Central memory CD8-positive, alpha-beta T cell (primary cell): ENCODE measurements at places on chromosomes 16 and 17.

GRCh38 chr17:3754458-3755334 is 31.0 kb downstream of the HASPIN start:
- DNase-seq = peak; percentile 59

DNA sequence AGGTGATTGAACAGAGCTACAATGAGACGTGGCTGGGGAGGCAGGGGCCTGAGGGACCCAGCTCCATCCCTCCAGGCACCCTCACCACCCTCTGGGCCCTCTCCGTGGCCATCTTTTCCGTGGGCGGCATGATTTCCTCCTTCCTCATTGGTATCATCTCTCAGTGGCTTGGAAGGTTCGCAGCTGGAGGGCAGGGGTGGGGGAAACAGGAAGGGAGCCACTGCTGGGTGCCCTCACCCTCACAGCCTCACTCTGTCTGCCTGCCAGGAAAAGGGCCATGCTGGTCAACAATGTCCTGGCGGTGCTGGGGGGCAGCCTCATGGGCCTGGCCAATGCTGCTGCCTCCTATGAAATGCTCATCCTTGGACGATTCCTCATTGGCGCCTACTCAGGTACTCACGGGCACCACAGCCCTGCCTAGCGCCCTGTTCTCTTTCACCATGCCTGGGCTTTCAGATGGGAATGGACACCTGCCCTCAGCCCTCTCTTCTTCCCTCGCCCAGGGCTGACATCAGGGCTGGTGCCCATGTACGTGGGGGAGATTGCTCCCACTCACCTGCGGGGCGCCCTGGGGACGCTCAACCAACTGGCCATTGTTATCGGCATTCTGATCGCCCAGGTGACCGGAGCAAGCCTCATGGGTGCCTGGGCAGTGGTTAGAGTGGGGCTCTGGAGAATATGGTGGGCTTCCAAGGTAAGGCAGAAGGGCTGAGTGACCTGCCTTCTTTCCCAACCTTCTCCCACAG is 2.1 kb downstream of the SLC2A4 start:
- DNase-seq = no peak

DNA sequence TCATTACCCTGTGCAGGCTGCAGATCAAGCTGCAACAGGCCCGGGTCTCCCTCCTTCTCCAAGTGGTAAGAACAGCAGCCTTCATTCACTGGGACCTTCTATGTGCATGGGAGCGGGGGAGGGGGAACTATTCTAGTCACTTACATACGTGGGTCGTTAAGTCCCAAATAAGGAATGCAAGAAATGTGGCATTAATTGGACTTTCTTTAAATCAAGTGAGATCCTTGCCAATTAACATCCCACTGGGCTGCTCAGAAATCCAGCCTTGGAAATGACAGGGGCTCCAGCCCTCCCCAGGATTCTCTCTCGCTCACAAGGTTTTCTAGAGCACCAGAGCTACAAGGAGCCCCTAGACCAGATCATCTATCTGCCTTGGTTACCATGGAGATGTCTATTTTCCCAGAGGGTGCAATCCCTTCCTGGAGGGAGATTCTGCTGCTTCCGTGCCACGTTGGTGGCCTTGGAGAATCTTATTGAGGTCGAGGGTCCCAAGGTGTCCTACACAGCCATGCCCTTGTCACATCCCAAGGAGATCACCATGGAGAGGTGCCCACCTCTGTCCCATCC is 5.2 kb upstream of the EIF1 start:
- no peak for DNase-seq

DNA sequence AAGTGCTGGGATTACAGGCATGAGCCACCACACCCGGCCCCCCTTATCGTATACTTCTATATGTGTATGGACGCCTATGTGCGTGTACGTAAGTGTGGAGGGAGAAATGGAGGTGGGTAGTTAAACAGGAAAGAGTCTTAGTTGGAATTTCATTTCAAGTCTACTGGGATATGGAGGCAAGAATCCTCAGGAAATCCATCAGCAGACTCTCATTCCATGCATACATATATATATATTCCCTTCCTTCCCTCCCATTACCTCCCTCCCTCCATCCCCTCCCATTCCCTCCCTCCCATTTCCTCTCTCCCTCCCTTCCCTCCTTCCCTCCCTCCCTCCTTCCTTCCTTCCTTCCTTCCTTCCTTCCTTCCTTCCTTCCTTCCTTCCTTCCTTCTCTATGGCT is 391.7 kb upstream of the RBFOX1 start:
- DNase-seq = no peak

DNA sequence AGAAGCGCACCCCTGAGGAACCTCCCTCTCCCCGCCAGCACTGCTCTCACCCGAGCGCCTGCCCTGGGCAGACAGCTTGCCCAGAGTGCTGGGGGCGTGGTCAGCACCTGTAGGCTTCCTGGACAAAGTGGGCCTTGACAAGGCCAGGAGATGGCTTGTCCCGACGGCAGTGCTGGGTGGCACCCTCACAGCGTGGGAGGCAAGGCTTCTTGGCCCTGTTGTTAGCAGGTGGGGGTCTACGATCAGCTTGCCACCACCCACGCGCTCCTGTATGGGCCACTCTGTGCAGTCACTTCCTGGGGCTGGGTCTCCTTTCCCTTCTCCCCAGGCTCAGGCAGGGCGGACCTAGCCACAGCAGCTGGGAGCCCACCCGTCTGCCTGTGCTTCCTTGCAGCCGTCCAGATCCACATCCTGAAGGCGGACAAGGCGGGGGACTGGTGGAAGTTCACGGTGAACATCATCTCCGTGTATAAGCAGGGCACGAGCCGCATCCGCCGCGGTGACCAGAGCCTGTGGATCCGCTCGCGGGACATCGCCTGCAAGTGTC is 218.0 kb downstream of the NTN1 start:
- no peak for DNase-seq

DNA sequence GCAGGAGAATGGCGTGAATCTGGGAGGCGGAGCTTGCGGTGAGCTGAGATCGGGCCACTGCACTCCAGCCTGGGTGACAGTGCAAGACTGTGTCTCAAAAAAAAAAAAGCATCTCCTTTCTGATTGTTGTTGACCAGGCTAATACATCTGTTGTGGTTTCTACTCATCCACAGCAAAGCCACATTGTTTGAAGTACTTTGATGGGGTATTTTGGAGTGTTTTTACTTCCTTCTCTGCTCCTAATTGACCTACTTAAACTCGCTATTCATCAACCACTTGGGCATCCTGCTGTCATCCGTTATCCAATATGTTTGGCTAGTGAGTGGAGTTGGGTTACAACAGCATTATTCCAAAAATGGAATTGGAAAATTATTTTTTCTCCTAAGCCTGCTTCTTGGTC is 3.5 kb upstream of the CDC27 start:
- DNase-seq = no peak

- no peak for DNase-seq
Observed at GRCh38 chr17:38322897-38323296, 20.9 kb downstream of the GPR179 start.

DNA sequence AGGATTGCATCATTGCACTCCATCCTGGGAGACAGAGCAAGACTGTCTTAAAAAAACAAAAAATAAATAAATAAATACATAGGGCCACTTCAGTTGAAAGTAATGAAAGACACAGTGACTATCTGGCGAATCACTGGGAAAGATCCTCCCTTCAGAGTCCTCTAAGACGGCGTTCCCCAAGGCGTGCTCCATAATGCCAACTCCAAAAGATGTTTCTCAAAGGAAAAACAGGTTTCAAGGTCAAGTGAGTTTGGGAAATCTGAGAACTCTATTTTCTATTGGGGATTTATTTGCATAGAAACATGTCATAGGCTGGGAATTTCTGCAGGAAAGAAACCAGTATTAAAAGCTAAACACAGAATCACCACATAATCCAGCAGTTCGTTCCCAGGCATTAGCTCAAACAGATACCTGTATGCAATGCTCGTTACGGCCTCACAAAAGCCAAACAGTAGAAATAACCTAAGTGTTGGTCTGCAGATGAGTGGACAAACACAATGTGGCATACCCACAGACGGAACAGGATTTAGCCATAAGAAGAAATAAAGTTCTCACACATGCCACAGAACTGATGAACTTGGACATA is 7.9 kb downstream of the KLHDC4 start:
- DNase-seq = no peak

- no peak for DNase-seq
Observed at GRCh38 chr16:12893050-12893750, 8.2 kb upstream of the SHISA9 start.

DNA sequence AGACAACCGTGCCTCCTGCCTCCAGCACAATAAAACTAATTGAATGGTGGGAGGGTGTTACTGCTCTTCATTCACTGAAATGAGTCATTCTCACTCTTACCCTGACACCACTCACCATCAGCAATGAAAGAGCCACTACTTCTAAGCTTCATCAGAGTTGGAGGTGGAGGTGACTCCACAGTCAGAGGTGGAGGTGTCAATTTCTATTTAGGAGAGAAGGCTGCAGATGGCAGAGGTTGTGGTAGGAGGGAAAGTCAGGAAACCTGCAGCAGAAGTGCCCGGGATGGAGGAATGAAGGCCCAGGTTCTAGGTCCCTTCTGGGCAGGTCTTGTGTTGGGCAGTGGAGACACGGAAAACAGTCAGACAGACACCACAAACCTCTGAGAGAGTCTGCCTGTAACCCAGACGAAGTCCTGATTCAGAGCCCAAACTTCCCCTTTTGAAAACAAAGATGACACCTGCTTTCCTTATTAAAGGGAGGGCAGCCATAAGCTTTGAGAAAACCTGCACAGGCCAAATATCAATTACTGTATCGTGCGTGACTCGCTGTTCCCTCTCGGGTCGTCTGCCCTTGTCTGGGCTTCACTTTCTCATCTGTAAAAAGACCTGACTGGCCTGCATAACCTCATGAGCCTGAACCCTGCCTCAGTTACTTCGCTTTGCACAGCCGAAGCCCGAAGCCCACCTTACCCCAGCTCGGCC is 668 bp downstream of the ATPAF2 start:
- DNase-seq = no peak

- no peak for DNase-seq
Observed at GRCh38 chr17:71914042-71914441, 206.8 kb upstream of the SOX9 start.

DNA sequence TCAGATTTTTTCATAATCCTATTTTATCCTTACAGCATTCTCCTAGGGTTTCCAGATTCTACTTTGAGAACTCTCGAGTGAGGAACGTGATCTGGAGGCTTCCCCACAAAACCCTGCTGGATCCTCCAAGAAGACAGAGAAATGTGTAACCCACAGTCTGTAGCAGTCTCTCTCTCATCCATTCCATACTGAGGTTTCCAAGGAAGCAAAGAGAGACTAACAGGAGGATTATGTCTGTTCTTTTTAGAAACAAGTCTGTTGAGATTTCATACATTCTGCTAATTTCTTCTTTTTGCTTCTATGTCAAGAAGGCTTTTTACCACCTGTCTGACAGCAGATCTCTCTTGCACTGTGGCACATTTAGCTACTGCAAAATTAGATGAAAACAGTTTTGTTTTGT is 18.8 kb downstream of the TMIGD1 start:
- no peak for DNase-seq
